ENCODE measurements at places on chromosomes 1 and 21.

GRCh38 chr1:1826356-1827088 is 48.3 kb upstream of the NADK start:
- DNase-seq: peak; percentile 29

- peak; percentile 46 for DNase-seq
Observed at GRCh38 chr1:200487650-200488049, 77.8 kb upstream of the ZNF281 start.

DNA sequence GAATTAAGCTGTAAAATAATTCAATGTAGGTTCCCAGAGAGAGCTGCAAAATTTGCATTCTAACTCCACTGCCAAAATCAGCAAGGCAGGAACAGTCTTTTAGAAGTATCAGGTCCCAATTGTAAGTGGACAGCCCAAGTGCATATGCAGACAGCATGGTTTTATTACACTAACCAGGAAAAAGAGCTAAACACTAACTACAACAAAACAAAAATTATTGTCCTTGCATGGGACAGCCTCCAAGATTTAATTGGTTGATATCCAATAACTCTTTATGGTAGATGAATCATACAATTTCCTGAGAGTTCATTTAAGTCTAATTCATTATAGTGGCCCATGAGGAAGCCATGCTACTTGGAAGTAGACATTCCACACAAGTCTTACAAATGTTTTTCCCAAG is 154.3 kb upstream of the ZNF648 start:
- DNase-seq: peak; percentile 27

GRCh38 chr1:231638647-231639046 is 12.1 kb downstream of the DISC1 start:
- DNase-seq: no peak

DNA sequence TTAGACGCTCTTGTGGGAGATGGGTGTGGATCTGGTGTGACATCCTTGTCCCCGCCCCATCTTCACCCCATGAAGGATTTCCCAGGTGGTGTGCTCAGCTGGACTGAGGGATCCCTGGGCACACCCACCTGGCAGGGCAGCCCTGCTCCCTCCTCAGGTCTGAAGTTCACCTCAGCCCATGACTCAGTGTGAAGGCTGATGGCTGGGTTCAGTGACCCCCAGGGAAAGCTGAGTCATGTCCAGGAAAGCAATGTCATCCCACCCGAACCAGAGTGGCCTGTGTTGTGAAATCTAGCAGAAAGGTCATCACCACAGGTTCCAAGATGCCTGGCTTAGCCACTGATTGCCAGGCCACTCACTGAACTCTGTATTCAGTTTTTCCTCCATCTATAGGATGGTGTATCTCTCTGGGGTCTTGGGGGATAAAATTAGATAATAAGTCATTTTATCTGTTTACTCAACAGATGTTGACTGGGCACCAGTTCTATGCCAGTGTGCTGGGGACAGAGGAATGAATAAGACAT is 97.7 kb upstream of the JUN start:
- peak; percentile 52 for DNase-seq

DNA sequence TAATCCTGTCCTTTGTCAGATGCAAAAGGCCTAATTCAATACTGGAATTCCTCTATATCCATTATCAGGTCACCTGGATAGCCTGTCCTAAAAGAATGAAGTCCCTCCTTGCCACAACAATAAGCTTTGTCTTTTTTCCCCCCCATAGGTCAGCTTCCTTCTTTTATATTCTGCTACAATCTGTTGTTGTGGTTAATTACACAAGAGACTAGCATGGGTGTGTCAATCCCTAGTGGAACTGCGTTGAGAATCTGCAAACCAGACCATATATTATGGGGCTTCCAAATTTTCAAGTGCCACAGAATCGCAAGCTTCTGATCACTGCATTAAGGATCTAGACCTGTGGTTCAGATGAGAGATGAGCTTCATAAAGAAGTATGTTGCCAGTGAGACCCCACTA is 349.6 kb downstream of the SMYD3 start:
- no peak for DNase-seq

GRCh38 chr1:17014671-17015567 is 3.2 kb upstream of the ATP13A2 start:
- no peak for DNase-seq

GRCh38 chr21:15001857-15002606 is 62.8 kb downstream of the NRIP1 start:
- DNase-seq: no peak

DNA sequence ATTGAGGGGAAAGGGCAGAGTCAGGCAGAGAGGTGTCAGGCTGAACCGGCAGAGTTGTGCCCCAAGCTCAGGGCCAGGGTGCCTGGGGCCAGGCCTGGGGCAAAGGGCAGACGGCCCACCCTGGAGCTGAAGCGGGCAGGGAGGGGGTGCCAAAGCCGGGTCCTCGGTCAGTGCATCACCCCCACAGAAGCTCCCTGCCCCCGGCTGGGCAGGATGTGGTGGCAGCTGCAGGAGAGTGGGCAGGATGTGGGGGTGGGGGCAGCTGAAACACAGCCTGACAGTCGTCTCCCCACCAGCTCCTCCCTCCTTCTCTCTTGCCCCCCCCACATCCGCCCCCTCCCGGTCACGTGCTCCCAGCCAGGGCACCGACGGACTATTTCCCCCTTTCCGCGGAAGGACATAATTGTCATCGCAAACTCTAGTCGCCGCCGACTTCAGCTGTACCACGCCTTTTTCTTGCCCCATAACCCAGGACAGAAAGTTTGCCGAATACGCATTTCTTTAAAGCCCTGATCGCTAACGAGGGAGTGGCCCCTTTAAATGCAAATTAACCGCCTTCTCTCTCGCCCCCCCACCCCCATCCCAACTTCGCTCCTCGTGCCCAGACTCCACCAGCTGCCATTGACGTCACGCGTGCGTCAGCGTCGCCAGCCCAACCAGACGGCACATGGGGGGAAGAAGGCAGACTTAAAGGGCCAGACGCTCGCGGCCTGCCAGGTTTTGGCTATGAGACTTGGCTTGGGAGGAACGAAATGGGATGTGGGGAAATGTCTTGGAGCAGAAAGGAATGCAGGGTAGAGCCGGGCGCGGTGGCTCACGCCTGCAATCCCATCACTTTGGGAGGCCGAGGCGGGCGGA is 4.5 kb upstream of the MEF2D start:
- DNase-seq: peak; percentile 99

DNA sequence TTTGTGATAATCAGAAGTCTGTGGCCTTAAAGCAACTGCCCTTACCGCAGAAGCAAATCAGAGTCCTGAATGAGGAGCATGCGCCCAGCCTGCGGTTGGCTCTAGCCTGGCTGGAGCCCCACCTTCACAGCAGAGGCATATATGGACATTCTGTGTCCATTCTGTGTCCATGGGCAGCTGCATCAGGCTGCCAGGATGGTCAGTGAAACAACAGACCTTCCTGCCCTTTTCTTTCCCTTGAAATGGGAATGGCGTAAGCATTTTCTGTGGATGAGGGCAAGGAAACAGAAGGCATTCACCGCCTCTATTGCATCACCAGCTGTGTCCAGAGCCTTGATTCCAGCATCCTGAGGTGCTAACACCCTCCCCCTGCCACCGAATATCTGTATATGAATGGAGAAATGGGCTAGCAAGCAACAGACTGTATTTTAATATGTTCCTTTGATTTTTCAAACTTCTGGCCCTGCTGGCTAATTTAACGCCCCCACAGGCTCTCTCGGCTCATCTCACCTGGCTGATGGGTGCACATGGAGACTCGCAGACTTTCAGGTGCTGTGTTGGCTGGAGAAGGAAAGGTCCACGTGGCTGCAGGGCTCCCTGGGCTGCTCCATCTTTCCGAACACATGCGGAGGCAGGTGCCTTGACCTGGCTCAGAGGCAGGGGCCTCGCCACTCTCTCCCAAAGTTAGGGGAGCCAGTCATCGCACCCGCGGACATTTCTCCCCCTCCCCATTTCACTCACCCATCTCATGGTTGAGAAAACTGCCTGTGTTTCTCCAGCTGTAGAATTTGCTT is 159.2 kb downstream of the GALNT2 start:
- DNase-seq: no peak

DNA sequence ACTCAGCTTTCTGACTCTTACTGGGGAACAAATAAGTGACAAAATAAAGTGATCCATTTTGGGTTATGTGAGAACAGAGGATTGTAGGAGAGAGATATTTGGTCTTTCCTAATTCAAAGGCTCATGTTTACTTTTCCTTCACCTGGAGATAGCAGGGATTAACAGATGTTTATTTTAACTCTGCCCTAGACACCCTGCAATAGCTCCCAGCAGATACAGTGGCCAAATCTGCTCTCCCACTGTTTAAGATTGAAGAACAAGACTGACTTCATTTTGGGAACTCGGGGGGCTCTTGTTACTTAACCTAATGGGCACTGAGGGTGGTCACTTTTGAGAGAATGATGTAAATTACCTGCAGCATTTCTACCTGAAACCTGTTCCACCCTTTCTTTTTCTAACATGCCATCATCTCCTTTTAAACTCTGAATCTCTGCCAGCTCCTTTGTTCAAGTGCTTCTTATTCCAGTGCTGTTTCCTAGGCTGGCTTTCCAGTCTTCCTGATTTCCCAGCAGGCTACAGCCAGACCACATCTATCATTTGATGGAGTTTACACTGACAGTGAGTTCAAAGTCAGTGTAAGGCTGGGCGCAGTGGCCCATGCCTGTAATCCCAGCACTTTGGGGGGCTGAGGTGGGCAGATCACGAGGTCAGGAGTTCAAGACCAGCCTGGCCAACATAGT is 90.0 kb downstream of the SELENOF start:
- no peak for DNase-seq

GRCh38 chr1:36522021-36522420 is 39.3 kb upstream of the CSF3R start:
- no peak for DNase-seq

- DNase-seq: no peak
Observed at GRCh38 chr1:220747437-220748088, 559 bp upstream of the MTARC2 start.

- DNase-seq: peak; percentile 99
Observed at GRCh38 chr1:214427871-214428277, 123.5 kb downstream of the PTPN14 start.

DNA sequence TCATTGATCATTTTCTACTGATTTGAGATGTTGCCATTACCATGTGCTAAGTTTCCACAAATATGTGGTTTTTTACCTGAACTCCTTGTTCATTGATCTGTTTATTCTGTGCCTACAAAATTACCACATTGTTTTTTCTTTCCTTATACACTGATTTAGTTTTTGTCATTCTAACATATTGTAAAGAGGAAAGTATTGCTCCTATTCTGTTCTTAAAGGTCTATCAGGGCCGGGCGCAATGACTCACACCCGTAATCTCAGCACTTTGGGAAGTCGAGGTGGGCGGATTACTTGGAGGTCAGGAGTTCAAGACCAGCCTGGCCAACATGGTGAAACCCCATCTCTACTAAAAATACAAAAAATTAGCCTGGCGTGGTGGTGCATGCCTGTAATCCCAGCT is 75.1 kb downstream of the CAMTA1 start:
- DNase-seq: peak; percentile 75

GRCh38 chr1:213227458-213227857 is 176.4 kb downstream of the RPS6KC1 start:
- DNase-seq: no peak

DNA sequence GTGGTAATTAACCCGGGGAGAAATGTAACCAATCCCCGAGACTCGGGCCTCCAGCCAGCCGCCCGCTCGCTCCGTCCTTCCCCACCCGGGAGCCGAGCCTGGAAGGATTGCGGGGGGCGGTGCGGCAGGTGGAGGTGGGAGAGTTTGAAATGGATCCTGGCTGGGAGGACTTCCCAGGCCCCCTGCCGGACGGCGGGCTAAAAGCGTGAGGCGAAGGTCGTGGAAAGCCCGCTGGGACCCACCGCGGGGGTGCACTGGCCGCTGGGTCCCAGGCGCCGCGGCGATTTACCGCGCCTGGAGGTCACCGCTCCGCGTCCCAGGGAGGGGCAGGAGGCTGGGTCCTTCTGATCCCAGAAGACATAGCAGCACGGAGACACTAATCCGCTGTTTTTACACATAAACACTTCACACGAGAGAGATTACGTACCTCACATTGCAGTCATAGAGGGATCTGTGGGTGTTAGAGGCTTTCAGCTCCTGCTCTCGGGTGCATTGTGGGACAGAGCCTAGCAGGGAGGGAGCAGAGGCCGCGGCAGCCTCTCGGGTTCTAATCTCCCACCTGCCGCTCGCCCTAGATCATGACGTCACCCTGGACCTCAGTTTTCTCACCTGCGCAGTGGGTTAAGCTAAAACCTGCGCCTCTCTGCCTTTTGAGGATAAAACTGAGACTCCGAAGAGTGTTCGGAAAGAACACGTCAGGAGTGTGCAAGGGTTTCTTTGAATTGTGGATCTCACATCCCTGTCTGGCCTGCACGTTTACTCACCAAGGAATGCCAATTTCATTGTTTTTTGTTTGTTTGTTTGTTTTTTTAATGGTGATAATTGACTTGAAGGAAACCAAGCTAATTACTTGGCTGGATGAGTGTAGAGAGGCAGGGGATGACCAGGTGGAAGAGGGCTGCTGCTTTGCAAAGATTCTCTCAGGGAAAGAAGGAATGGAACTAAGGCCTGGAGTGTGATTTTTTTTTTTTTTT is 17.1 kb upstream of the TMEM9 start:
- no peak for DNase-seq

DNA sequence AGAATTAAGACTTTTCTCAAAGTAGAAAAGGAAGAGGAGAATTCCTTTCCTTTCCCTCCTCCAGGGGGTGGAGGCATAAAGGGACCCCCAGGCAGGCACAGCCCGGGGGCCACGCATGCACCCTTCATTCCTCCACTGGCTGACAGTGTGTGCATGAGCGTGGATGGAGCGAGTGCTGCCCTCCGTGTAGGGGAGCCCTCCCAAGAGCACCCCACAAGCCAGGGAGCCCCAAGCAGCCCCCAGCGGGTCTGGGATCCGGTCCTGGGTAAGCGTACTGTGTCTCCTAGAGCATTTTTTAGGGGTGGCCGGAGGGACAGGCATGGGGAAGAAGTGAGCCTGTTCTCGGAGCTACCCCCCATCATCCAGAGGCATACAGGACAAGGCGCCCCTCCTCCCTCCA is 120.5 kb downstream of the SIK1 start:
- DNase-seq: no peak

DNA sequence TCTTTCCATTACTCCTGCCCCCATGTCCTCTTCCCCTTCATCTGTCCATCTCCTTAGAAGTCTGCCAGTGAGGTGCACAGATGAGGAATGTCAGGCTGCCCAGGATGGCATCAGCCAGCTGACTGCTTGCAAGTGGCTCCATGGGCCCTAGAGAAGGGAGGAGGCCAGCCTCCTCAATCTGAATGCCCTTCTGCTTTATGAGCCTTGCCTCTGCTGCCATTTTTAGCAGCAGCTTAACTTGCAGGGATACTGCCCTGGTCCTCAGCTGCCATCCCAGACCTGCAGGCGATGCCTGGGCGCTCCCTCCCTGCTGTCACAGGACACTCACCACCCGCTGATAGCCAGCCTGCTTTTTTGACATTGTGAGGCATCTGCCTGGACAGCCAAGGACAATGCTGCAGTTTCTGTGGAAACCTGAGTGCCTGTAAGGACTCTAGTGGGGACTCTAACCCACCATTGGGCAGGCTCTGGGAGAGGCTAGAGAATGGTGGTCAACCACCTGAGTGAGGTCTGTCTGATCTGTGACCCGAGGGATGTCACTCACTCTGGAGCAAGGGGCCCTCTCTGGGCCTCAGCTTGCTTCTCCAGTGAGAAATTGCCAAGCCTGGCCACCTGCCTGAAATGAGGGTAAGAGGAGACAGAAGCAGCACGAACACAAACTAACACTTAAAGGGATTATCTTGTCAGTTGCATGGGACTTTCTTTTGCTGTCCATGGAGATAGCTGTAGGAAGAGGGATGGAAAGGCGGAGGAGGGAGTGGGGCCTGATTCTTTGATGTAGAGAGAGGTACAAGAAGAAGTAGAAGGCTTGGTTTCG is 185.0 kb downstream of the MIS18A start:
- DNase-seq: no peak

Data from astrocyte (in vitro differentiated cells and primary cell).